ENCODE measurements at places on chromosomes 7 and 10. TPM values are rescaled to one million over a fixed set of nuclear protein-coding genes. Genes with fewer than 3 reads are reported as not detected.

The STOX1 gene
- not detected for total RNA-seq

The GRID1 gene
- not detected for total RNA-seq

The AMPH gene
- under 0.01 TPM for total RNA-seq

The OR2A12 gene
- not detected for total RNA-seq

The CYP26A1 gene
- 0.18 TPM for total RNA-seq

The DPYSL4 gene
- total RNA-seq, result 2.8 TPM

All from myometrial cell (primary cell).